Myocyte (in vitro differentiated cells): ENCODE measurements at places on chromosomes 11 and 22. TPM values are rescaled to one million over a fixed set of nuclear protein-coding genes. Genes with fewer than 3 reads are reported as not detected.

CARNS1 gene
- total RNA-seq, result 49.7 and 83.0 TPM in 2 replicates

WBP2NL gene
- total RNA-seq, result not detected in 2 replicates

CELSR1 gene
- 1.3 and 1.4 TPM in 2 replicates for total RNA-seq

CFL1 gene
- 748 and 837 TPM in 2 replicates for total RNA-seq

UCP3 gene
- total RNA-seq, result 0.62 and 2.6 TPM in 2 replicates

SPDYC gene
- total RNA-seq, result not detected in 2 replicates

JAML gene
- not detected in 2 replicates for total RNA-seq

C11orf91 gene
- not detected in 2 replicates for total RNA-seq

PANX3 gene
- not detected in 2 replicates for total RNA-seq

SCGB2A2 gene
- total RNA-seq, result not detected in 2 replicates

OR6A2 gene
- total RNA-seq, result not detected in 2 replicates

CATSPER1 gene
- total RNA-seq, result not detected in 2 replicates

AIFM3 gene
- 0.13 TPM in 1 of 2 replicates, not detected in the other for total RNA-seq

BDNF gene
- total RNA-seq, result 2.8 and 4.5 TPM in 2 replicates

OR10D3 gene
- not detected in 2 replicates for total RNA-seq

PGA4 gene
- total RNA-seq, result 119 and 152 TPM in 2 replicates

TMEM41B gene
- total RNA-seq, result 49.3 and 54.0 TPM in 2 replicates

YAP1 gene
- 68.5 and 69.1 TPM in 2 replicates for total RNA-seq

LRRC74B gene
- 0.08 and 0.88 TPM in 2 replicates for total RNA-seq

CACNA1I gene
- 0.05 TPM in 1 of 2 replicates, not detected in the other for total RNA-seq

ABTB2 gene
- 5.2 and 7.0 TPM in 2 replicates for total RNA-seq

EIF1AD gene
- 39.4 and 41.3 TPM in 2 replicates for total RNA-seq

GALR3 gene
- total RNA-seq, result 0.24 TPM in 1 of 2 replicates, not detected in the other

GSTT2B gene
- 3.3 and 4.9 TPM in 2 replicates for total RNA-seq

MRGPRX3 gene
- total RNA-seq, result not detected in 2 replicates

ADAMTS8 gene
- total RNA-seq, result 0.13 and 0.16 TPM in 2 replicates

AQP11 gene
- total RNA-seq, result 2.9 and 3.7 TPM in 2 replicates

MYBPC3 gene
- not detected in 2 replicates for total RNA-seq

KRTAP5-1 gene
- not detected in 2 replicates for total RNA-seq

MYEOV gene
- total RNA-seq, result not detected in 2 replicates

OR52N4 gene
- not detected in 2 replicates for total RNA-seq

SYT7 gene
- 6.0 and 13.9 TPM in 2 replicates for total RNA-seq

NOX4 gene
- total RNA-seq, result not detected in 2 replicates
